HuH-7.5 (cell line): ENCODE measurements at places on chromosomes 11 and 22.

DNA sequence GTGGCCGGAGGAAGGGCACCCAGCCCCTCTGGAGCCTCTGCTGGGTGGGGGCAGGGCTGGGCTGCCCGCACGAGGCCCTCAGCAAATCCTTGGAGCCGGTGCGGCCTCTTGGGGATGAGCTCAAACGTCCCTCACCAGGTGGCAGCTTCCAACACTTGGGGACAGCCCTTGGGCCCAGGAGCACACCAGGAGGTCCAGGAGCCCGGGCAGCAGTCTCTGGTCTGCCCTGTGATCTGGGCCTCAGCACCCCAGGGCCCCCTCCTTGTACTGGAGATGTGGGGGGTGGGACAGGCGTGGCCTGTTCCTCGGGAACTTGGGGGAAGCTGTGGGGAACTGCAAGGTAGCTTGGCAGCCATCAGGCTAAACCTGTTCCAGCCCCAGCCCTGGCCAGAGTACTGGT, 40.0 kb downstream of the MOB2 start:
- no peak for DNase-seq

DNA sequence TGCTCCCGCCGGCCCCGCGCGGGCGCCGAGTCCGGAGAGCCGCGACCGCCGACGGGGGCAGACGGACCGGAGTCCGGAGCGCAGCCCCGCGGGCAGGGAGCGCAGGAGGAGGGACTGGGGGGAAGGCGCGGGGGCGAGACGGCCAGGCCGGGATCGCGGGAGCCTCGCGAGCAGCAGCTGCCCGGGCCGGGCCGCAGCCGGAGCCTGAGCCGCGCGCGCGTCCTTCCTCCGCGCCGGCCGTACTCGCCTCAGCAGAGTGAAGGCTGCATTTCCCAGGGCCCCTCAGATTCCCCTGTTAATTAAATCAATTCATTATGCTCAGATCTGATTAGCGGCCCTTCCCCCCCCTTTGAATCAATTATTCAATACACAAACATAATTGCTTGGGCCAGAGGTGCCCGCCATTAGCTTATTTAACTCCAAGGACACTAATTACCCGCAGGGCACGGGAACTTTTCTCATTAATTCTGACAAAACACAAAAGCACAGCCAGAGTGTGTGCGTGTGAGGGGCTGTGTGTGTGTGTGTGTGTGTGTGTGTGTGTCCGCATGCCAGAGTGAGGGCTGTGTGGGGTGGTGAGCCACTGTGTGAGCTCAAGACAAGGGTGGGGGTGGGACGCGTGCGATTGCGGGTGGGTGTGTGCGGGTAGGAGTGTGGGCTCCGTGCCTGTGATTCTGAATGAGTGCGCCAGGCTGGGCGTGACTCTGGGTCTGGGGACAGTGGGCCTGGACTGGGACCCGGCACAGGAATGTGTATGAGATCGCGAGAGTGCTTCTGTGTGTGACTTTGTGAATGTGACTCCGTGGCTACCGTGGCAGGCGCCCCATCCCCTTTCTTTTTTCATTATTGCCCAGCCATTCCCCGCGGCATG, 5.1 kb upstream of the LMO1 start:
- no peak for DNase-seq

GRCh38 chr11:2529173-2529572, 84.4 kb downstream of the KCNQ1 start:
- DNase-seq = no peak

GRCh38 chr11:118820412-118821357, 29.7 kb upstream of the DDX6 start:
- DNase-seq = no peak

DNA sequence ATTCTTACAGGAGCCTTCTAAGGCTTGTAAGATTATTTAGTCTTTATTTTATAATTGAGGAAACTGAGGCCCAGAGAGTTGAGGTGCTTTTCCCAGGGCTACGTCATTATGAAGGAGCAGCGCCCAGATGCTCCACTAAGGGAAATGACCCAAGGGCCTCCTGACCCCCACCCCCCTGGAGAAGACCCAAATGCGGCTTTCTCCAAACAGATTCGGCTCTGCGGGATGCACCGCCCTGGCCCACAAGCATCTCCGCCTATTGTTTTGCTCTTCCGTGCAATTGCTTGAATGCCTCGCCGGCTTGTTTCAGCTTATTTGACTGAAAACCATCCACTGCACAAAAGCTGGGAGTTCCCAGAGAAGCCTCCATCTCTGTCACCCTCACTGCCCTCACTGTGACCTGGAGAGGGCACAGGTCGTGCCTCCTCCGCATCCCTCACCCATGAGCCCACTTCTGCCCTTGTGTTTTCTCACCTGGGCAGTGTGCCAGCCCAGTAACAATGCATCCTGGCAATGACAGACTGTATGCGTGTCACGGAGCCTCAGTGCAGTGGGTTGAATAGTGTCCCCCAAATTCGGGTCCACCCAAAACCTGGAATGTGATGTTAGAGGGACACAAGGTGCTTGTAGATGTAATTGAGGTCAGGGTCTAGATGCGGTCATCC, 790.2 kb downstream of the TBC1D22A start:
- DNase-seq = no peak
